LHCN-M2 (cell line): ENCODE measurements at places on chromosomes 2 and 18. TPM values are rescaled to one million over a fixed set of nuclear protein-coding genes. Genes with fewer than 3 reads are reported as not detected.

- DNase-seq, result no peak
Measured at GRCh38 chr18:76408480-76409067, 86.5 kb downstream of the ZNF516 start.

DNA sequence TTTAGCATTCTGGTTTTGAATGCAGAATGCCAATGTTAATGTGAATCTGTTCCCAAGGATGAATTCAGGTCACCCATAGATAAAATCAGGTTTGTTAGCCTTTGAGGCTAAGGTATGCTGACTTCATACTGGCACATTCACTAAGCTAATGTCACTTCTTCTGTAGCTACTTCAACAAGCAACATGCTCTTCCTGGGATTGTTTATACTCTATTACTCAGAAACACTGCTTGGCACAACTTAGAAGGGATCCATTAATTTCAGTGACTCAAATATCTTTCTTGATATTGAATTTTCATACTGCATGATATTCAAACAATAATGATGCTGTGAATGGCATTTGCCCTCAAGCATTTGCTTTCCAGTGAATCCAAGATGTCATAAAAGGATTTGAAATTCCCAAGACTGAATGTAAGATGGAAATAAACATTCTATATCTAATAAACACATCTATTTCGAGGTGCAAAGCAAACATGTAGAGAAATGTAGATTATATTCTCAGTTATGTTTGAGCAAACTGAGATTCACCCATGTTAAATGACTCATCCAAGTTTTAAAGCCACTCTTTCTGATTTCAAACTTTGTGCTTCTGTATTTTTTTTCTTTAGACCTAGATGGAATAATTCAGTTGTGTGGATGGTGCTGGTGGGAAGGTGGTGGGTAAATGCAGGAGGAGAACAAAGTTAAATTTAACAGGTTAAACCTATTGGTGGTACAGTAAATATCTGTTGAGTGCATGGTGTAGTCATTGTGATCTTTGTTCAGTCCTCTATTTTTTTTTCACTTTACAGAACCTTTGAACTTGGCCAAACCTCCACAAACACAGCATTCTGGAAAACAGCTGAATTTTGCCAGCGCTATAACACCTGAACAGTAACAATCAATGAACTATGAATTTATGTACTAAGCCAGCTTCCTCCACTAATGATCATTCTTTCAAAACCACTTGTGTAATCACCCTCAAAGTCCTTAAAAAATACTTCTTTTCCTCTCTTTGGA lies 162.1 kb upstream of the XIRP2 start:
- no peak for DNase-seq

- no peak for DNase-seq
Measured at GRCh38 chr2:100262046-100262445, 60.3 kb downstream of the LONRF2 start.

DNA sequence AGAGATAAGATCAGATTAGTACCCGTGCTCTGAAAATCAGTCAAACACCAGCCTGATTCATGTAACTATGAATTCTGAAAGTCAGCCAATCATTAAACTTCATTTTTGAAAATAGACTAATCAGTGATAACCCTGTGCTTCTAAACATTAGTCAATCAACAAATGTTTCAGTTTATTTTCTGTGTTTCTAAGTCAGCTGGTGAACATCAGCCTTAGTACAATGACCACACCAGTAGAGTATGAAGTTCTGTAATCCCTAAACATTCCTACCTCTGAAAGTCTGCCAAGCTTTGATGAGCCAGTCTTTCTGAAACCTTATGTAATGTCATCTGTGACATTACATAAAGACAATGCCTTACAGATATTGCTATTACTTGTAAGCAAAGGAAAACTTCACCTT lies 807.4 kb upstream of the CRIM1 start:
- peak; percentile 57 for DNase-seq

Gene ATRAID
- total RNA-seq, result 180 and 193 TPM in 2 replicates

Gene VAMP5
- total RNA-seq, result 111 and 146 TPM in 2 replicates
